ENCODE measurements at places on chromosomes 2 and 18.

GRCh38 chr18:26746826-26747475 is 118.6 kb downstream of the AQP4 start:
- DNase-seq: no peak

- no peak for DNase-seq
These were observed 150.8 kb upstream of the SPATS2L start for GRCh38 chr2:200155652-200156051.

DNA sequence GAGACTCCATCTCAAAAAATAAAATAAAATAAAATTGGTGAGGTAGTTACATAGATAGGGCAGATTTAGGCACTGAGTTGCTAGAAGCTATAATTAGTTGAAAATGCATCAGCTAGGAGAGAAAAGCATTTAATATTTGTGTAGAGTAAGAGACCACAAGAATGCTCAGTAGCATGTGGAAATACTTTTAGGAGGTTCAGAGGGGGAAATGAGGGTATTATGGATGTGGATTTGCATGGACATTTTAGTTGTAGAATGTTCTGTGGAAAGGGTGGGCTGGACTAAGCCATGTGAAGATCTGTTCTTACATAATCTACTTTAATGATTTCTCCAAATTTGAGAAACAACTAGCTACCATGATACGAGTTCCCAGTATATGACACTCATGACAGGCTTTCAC is 95.5 kb downstream of the ATP9B start:
- DNase-seq: no peak

DNA sequence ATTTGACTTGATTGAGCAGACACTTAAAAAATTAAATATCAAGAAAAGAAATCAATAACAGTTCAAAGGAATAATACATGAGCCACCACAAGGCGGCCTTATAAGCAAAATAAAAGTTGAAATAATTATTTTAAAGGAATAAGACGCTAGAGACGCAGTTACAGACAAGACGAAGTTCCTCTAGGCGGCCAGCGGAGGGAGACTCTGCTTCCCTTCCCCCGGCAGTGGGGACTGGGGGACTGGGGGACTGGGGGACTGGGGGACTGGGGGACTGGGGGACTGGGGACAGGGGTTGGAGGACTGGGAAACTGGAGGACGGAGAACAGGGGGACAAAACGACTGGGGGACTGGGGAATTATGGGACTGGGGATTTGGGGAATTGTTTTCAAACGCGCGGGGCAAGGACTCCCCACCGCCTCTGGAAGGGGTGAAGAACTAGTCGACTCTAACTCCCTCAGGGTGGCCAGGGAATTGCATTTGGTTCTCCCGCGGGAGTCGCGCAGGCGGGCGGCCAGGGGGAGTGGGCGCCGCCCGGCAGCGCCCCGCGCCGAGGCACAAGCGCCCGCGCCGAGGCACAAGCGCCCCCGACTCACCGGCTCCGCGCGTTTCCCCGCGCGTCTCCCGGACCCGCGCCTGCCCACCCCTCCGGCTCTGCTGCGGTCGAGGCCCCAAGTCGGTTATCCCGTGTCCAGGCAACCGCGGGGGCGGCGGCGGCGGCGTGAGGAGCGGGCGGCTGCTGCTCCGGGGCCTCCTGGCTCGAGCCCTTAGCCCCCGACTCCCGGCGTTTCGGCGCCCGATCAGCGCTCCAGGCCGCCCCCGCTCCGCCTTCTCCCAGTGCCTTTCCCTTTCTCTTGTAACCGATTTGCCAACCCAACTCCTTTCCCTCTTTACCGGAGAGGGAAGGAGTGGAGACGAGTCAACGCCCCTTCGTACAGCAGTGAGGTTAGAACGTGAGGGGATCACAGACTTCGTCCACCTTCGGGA is at the start of gene CCDC178:
Gene CCDC178 (minus strand): TSS at position 662 of the 984 bp plus-strand sequence. CDS start 28,633 bp downstream, outside the sequence.
- DNase-seq: no peak

- DNase-seq: no peak
These were observed 18.9 kb downstream of the CPO start for GRCh38 chr2:206958261-206958660.

DNA sequence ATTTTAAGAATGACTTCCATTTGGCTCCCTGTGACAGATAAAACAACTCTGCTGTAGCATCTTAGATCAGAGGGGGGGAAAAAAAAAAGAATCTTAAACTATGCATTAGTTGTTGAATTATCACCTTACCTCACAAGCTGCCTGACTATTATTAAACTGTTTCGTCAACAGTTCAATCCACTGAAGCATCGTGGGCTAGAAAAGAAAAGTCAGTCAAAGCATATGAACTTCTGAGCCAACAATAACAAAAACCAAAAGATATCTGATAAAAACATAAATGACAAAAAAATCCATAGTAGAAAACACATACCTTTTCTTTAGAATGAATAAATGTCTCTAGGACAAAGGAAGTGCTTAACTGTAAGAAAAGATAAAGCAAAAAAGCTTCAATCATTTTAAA is 73.7 kb downstream of the C2orf74 start:
- DNase-seq: no peak

Measured in activated CD4-positive, alpha-beta T cell treated with anti-CD3 and anti-CD28 coated beads, Interleukin-2, amount 50 U/mL, for 48 hours (primary cell).